ENCODE measurements at places on chromosomes 5 and 9. TPM values are rescaled to one million over a fixed set of nuclear protein-coding genes. Genes with fewer than 3 reads are reported as not detected.
A peak's percentile ranks its signal among the peaks of the same experiment; 100 is the strongest.

TAF11L10 gene
- total RNA-seq = not detected

OTP gene
- total RNA-seq = not detected

TSSK1B gene
- total RNA-seq = not detected

TMC1 gene
- total RNA-seq = 0.02 TPM

LCN1 gene
- total RNA-seq = not detected

SLC36A3 gene
- not detected for total RNA-seq

ZNF658 gene
- total RNA-seq = 3.5 TPM

CYSRT1 gene
- 2.1 TPM for total RNA-seq

PRSS3 gene
- not detected for total RNA-seq

SLC36A1 gene
- 8.0 TPM for total RNA-seq

DNA sequence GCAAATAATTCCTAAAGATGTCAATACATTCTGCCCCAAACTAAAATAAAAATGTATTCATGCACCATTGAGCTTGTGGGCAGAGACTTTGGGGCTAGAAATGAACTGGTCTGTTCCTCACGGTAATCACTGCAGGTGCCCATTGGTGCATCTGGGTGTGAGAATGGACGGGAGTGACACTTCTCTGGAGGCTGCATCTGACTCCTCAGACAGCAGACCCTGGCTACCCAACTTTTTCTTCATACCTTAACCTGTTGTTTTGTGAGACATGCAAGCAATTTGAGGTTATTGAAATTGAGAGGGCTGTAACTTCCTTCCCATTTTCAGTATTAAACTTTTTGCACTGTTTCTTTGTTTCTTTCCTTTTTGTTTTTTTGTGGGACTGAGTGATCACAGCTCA is 333.4 kb downstream of the ICE1 start:
- no peak overlapping the region for H3K27ac ChIP-seq
- no peaks in the 10 kb centered on the region for H3K4me1 ChIP-seq
- no peak for DNase-seq
- H3K27me3 ChIP-seq = no peaks in the 10 kb centered on the region

GRCh38 chr9:112505607-112506006 is 19.0 kb downstream of the KIAA1958 start:
- H3K4me3 ChIP-seq = peak overlapping the region; percentile 7
- H3K36me3 ChIP-seq = no peaks in the 10 kb centered on the region
- DNase-seq = peak; percentile 81
- peak overlapping the region; percentile 58 for H3K27ac ChIP-seq

GRCh38 chr9:6015278-6016157 is at the start of gene RANBP6:
TSS of gene RANBP6 (minus strand) at chr9:6015624. CDS start at chr9:6015607, 17 bp downstream.
- peaks cover 40% of the 10 kb centered on the region for H3K4me1 ChIP-seq
- H3K36me3 ChIP-seq = no peaks in the 10 kb centered on the region
- H3K27ac ChIP-seq = peak within 1 kb of the TSS; percentile 75
- peak; percentile 74 for DNase-seq
- peak within 1 kb of the TSS; percentile 72 for H3K4me3 ChIP-seq

DNA sequence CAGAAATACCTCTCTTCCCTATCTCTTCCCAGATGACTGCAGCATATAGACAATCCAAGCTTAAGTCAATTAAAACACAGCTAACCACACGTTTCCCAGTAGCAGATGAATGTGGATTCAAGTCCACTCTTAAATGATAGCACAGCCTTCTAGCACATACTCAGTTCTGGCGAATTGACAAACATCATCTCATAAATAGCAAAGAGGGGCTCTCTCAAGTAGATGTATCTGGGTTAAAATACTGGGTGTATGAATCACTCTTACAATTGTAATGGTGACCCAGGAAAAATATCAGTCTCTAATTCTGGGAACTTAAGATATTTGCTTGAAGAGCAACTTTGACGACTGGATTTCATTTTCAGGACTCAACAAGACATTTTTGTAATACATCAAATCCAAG is 67.0 kb upstream of the HAPLN1 start:
- H3K4me3 ChIP-seq = no peak overlapping the region
- H3K36me3 ChIP-seq = no peaks in the 10 kb centered on the region
- no peak for DNase-seq
- H3K27ac ChIP-seq = no peak overlapping the region
- no peaks in the 10 kb centered on the region for H3K27me3 ChIP-seq

GRCh38 chr5:50439221-50439620 is 1.9 kb downstream of the EMB start:
- H3K27ac ChIP-seq = no peak overlapping the region
- no peak for DNase-seq
- H3K4me1 ChIP-seq = no peaks in the 10 kb centered on the region
- H3K4me3 ChIP-seq = no peak overlapping the region

DNA sequence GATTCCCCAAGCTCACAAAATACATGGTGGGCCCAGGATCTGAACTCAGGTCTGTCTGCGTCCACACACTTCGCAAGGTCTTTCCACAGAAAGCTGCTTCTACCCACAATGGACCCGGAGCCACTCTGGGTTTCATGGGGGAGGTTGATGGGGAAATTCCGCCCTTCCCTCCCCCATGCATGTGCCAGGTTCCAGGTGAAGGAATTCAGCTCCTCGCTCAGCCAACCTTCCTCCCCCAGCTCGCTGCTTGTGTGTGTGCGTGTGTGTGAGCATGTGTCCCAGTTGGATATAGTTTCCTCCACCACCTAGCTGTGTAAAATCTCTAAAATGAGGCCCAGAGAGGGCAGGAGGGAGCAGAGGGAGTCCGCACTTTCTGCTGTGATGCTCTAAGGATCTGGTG is 1.0 kb downstream of the PTGS1 start:
- H3K27ac ChIP-seq = no peak overlapping the region
- peaks cover 22% of the 10 kb centered on the region for H3K4me1 ChIP-seq
- no peak for DNase-seq
- H3K27me3 ChIP-seq = peaks cover 18% of the 10 kb centered on the region
- H3K4me3 ChIP-seq = no peak overlapping the region

DNA sequence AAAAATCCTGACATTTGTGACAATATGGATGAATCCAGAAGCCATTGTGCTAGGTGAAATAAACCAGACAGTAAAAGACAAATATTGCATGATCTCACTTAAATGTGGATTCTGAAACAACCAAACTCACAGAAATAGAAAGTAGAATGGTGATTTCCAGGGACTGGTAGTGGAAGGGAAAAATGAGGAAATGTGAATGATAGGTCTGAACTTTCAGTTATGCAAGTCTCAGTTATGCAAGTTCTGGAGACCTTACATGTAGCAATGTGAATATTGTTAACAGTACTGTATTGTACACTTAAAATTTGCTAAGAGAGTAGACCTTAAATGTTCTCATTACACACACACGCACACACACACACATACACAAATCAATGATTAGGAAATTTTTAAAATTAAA is 84.9 kb downstream of the SLCO4C1 start:
- H3K27me3 ChIP-seq = no peaks in the 10 kb centered on the region
- peaks cover 15% of the 10 kb centered on the region for H3K4me1 ChIP-seq
- no peaks in the 10 kb centered on the region for H3K36me3 ChIP-seq
- H3K4me3 ChIP-seq = no peak overlapping the region

DNA sequence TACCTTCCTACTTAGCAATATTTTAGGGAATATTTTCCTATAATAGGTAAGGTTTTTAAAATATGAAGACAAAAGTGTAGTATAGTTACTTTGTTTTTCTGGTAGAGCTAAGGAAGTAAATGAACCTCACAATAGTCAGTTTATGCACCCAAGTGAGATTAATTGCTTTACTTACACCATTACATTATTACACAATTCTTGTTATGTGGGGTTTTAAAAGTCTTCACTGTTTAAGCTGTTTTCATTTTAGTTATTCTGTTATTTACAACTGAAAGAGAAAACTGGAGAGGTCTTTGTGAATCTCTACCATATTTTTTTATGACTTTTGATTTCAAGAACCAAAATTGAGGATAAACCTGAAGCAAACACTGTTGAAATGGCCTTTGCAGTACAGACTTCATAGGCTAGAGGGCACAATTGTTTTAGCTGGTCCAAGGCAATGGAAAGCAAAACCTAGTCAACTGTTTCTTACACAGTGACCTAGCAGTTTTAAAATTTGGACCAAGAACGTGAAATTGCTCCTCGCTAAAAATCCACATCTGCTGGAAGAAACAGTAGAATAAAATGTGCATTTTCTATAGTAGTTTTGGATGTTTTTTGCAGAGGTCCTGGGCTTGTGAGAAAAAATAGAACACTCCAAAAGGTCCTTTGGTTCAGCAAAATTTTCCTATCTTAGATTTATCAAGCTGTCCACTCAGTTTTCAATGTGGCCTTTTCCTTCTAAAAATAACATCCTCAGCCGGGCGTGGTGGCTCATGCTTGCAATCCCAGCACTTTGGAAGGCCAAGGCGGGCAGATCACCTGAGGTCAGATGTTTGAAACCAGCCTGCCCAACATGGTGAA is 66.4 kb upstream of the FER start:
- H3K4me1 ChIP-seq = peaks cover 12% of the 10 kb centered on the region
- H3K27me3 ChIP-seq = no peaks in the 10 kb centered on the region

GRCh38 chr5:56861893-56862485 is 46.6 kb downstream of the MAP3K1 start:
- DNase-seq = no peak
- peaks cover 55% of the 10 kb centered on the region for H3K36me3 ChIP-seq
- H3K4me1 ChIP-seq = peaks cover 12% of the 10 kb centered on the region
- H3K4me3 ChIP-seq = no peak overlapping the region

- DNase-seq = no peak
- H3K27ac ChIP-seq = no peak overlapping the region
Measured at GRCh38 chr9:1042466-1042865, 7.7 kb upstream of the DMRT2 start.

GRCh38 chr9:89531766-89532165 is 33.9 kb upstream of the SEMA4D start:
- no peak overlapping the region for H3K4me3 ChIP-seq
- DNase-seq = no peak
- H3K36me3 ChIP-seq = no peaks in the 10 kb centered on the region

- H3K36me3 ChIP-seq = no peaks in the 10 kb centered on the region
- no peaks in the 10 kb centered on the region for H3K4me1 ChIP-seq
- H3K27me3 ChIP-seq = no peaks in the 10 kb centered on the region
- H3K27ac ChIP-seq = no peak overlapping the region
- DNase-seq = no peak
Measured at GRCh38 chr5:16131878-16132277, 47.7 kb downstream of the MARCHF11 start.

GRCh38 chr5:9654886-9655285 is 24.7 kb upstream of the TAS2R1 start:
- no peak for DNase-seq
- no peak overlapping the region for H3K27ac ChIP-seq
- no peak overlapping the region for H3K4me3 ChIP-seq
- no peaks in the 10 kb centered on the region for H3K4me1 ChIP-seq
- no peaks in the 10 kb centered on the region for H3K27me3 ChIP-seq
- H3K36me3 ChIP-seq = no peaks in the 10 kb centered on the region

DNA sequence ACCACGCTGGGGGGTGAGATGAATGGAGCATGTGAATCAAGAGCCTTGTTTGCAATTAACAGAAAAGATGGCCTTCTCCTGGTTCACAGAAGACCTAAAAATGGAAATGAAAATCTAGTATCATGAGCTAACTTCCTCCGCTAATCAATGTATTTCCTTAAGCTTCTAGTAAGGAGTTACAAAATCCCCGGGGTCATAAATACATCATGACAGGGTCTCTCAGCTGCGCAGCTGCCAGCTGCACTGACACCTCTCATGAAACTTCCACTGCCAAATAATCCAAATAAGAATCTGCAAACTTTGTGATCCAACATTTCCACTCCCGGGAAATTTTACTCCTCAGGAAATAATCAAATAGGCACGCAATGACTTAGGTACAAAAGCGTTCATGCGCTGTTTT is 11.9 kb downstream of the MYO10 start:
- no peak for DNase-seq
- no peak overlapping the region for H3K4me3 ChIP-seq
- no peaks in the 10 kb centered on the region for H3K27me3 ChIP-seq

DNA sequence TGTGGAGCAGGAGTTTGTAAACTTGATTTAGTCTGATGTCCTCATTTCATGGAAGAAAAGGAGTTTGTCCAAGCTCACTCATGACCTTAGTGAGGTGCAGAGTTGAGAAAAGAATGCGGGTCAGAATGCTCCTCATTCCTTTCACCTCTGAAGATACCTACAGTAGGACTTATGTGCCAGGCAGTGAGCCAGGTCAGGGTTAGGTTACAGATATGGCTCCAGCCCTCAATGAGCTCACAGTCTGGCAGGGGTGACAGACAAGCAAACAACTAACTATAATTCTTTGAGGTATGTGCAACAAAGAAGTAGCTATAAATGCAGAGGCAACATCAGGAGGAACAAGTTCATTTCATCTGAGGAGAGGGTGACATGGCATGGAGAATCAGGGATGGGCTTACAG is 102.5 kb downstream of the SPATA31D1 start:
- no peak for DNase-seq
- no peaks in the 10 kb centered on the region for H3K36me3 ChIP-seq
- no peaks in the 10 kb centered on the region for H3K27me3 ChIP-seq
- no peak overlapping the region for H3K27ac ChIP-seq
- no peaks in the 10 kb centered on the region for H3K4me1 ChIP-seq

DNA sequence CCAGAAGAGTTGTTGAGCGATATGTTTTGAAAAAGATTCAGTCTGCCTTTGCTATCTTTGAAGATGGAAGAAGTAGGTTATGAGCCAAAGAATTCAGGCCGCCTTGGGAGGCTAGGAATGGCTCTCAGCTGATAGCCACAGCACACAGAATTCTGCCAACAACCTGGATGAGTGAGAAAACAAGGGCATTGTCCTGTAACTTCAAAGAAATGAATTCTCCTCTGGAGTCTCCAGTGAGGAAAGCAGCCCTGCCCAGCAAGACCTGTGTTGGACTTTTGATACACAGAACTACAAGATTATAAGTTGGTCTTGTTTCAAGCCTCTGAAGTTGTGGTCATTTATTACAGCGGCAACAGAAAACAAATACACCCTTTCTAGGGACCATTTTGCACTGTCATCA is 509.9 kb upstream of the ZNF608 start:
- no peak overlapping the region for H3K27ac ChIP-seq
- no peaks in the 10 kb centered on the region for H3K4me1 ChIP-seq
- H3K36me3 ChIP-seq = no peaks in the 10 kb centered on the region
- no peak for DNase-seq

DNA sequence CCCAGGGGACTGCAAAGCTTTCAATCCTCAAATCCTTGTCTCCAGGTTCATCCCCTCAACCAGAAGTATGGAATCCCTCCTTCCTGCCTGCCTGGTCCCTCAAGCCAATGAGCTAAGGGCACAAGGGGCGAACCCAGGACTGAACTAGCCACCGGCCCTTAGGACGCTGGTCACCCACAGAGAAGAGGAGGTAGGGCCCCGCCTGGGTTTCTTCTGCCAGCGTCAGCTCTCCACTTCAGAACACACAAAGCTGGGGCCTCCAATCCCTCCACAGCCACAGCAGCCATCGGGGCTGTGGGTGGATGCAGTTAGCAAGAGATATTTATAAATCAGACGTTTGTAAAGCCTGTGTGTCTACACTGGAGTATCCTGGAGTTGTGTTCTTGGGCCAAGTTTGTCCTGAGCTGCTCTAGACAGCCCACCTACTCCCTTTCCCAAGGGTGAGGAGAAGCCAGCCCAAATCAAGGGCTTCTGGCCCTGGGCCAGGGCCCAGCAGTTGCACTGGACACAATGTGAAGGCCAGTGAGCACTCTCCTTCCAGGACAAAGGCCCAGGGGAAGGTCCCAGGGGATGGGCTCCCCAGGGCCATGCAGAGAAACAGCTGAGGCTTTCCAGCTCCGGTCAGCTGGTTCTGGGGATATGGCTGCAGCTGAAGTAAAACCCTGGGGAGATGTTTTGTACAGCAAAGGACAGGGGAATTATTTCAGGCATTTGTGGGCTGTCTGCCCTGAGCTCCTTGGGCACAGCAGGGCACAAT is 18.9 kb downstream of the AMBP start:
- H3K4me3 ChIP-seq = no peak overlapping the region
- peaks cover 61% of the 10 kb centered on the region for H3K4me1 ChIP-seq
- peak; percentile 29 for DNase-seq
- peaks cover 16% of the 10 kb centered on the region for H3K36me3 ChIP-seq

GRCh38 chr5:74499256-74500050 is 141.1 kb downstream of the ENC1 start:
- peak overlapping the region; percentile 32 for H3K4me3 ChIP-seq
- no peaks in the 10 kb centered on the region for H3K36me3 ChIP-seq
- H3K27ac ChIP-seq = peak overlapping the region; percentile 72
- H3K27me3 ChIP-seq = no peaks in the 10 kb centered on the region
- peaks cover 74% of the 10 kb centered on the region for H3K4me1 ChIP-seq

Data from HepG2 (cell line).